ENCODE measurements at places on chromosomes 2 and 18.

DNA sequence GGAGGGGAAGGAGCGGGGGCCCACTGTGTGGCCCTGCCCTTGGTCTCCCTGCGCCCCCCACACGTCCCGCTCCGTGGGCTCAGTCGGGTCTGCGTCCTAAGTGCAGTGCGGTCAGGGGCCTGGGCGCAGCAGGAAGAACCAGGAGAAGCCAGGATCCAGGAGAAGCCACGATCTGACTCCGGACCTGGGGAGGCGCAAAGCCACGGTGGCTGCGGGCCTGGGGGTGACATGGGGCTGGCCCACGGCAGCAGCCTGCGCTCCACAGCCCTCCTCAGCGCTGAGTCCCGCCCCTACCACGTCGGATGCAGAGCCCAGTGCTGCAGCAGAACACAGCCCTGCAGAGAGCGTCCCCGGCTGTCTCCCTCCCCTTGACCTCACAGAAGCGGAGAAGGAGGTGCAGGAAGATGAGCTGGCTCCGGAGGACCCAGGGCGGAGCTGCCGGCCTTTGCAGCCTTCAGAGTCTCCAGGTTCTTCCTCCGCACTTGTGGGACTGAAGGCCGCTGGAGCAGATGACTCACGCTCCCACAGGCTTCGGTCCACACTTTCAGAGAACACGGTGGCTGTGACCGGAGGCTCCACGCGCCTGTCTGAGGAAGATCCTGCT lies 589.2 kb upstream of the SALL3 start:
- no peak for DNase-seq

DNA sequence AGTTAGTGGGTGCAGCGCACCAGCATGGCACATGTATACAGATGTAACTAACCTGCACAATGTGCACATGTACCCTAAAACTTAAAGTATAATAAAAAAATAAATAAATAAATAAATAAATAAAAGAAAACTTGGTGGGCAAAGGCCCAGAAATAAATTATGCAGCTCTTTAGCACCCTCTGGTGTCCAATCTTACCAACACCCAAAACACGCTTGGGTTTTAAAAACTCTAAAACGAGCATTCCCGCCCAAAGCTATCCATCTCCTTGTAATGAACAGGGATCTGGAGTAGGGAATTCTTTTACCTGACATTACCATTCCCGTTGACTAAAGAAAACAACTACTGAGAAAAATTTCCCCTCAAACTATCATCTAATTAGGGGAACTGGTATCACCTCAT lies 2005.9 kb upstream of the CELF4 start:
- no peak for DNase-seq

- DNase-seq: no peak
Observed at GRCh38 chr2:42556315-42556890, 12.0 kb upstream of the MTA3 start.

DNA sequence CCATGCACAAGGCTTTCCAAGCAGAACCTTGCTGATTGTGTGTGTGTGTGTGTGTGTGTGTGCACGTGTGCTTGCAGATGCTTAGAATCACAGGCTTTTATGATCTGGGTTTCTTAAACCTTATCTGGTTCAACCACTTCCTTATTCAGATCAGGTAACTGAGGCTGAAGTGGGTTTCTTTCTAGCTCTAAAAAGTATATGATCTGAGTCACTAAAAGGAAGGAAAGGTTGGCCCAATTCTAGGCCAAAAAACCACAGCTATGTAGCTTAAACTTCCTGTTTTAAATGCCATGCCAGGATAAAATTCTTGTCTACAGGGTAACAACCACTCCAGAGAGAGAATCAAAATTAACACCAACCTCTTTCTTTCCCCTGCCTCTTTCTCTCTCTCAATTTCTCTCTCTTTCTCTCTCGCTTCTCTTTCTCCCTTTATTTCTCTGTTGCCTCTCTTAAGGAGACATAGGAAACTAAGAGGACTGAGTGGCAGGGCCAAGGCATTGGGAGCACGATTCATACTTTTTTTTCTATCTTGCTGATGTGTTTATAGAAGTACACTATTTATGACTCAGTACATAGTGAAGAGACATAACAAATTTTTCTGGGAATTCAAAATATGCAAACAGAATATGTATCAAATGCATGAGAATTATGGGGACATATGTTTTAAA lies 140.3 kb downstream of the TRIB2 start:
- DNase-seq: no peak

DNA sequence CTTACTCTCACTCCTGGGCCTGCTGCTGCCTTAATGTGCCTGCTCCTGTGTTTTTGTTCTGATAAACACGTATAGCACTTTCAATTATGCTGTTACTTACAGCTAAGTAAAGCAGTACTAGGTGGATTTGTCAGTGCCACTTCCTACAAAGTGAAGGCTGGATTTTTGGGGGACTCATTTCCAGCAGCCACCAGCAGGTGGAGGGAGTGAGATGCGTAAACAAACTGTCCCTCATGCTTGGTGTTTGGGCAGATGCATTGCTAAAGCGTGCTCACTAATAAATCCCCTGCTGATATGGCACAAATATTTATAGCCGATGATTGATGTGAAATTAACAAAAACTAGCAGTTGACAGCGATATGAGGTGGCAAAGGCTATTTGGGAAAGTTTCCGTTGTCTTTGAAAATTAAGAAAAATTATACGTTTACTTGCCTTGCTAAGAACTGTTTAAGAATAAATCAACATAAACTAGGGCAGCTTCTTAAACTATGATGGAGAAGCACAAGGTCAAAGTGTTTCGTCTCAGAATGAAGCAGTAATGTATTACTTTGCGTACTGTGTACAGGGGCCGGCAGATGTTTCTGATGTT lies 101.7 kb downstream of the AGAP1 start:
- DNase-seq: no peak

DNA sequence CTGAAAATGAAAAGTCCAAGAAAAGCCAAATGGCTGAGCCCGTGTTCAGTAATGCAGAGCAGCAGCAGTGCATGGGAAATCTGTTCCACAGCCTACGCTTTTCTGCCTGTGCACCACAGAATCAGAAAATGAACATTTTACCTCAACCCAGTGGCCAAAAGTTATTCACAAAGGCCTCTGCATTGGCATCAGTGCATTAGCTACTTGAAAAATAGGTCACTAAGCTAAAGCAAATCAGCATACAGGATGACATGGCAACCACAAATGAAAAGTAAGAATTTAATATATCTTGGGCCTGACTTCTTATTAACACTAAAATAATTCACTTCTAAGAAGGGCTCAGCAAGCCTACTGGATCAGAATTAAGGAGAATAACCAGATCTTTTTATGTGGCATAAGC lies 1145.3 kb upstream of the CHAC2 start:
- DNase-seq: no peak

- DNase-seq: no peak
Observed at GRCh38 chr2:162241571-162241970, 1.7 kb downstream of the FAP start.

Data from stimulated activated CD4-positive, alpha-beta T cell treated with anti-CD3 and anti-CD28 coated beads, Interleukin-12 subunit alpha, Interleukin-12 subunit beta, amount 100 ng/mL, for 24 hours (primary cell).